ENCODE measurements at places on chromosomes 5 and 9. TPM values are rescaled to one million over a fixed set of nuclear protein-coding genes. Genes with fewer than 3 reads are reported as not detected.

Gene RFX3
- 11.3 TPM for total RNA-seq

Gene DNAH5
- 0.48 TPM for total RNA-seq

Gene SOHLH1
- not detected for total RNA-seq

Gene GLRA1
- not detected for total RNA-seq

Gene SH3TC2
- total RNA-seq: 5.8 TPM

Gene CCL27
- total RNA-seq: not detected

Gene PFN3
- not detected for total RNA-seq

Gene FBP2
- not detected for total RNA-seq

Gene PTPRD
- total RNA-seq: 29.1 TPM

Gene NDOR1
- 0.72 TPM for total RNA-seq

Gene ENHO
- not detected for total RNA-seq

Gene SPATA31D3
- 2.2 TPM for total RNA-seq

Gene FAM151B
- 11.1 TPM for total RNA-seq

Gene SEMA5A
- 24.8 TPM for total RNA-seq

Gene SHOC1
- total RNA-seq: 3.6 TPM

Gene KIF12
- not detected for total RNA-seq

Gene SPATA31C1
- total RNA-seq: 1.2 TPM

Gene EDIL3
- total RNA-seq: 170 TPM

Gene OTP
- 6.0 TPM for total RNA-seq

Gene JAKMIP2
- total RNA-seq: 1.2 TPM

Gene KLHL3
- total RNA-seq: 5.5 TPM

Gene MPDZ
- total RNA-seq: 61.2 TPM

Gene GTF2H2
- 54.7 TPM for total RNA-seq

Gene MOCS2
- total RNA-seq: 51.8 TPM

Gene LOX
- 303 TPM for total RNA-seq

Gene PCDHB3
- total RNA-seq: 0.72 TPM

Gene CATSPER3
- not detected for total RNA-seq

Gene C7
- total RNA-seq: 32.3 TPM

Gene ARSB
- total RNA-seq: 24.6 TPM

Gene BNC2
- total RNA-seq: 19.3 TPM

Gene WDR31
- total RNA-seq: 3.1 TPM

Gene DMAC1
- 15.9 TPM for total RNA-seq

Gene LRRC70
- 1.9 TPM for total RNA-seq

Gene FGF10
- total RNA-seq: 48.9 TPM

Gene HAND1
- 2.6 TPM for total RNA-seq

Gene TXNDC15
- total RNA-seq: 166 TPM

Gene PCDHA9
- 0.96 TPM for total RNA-seq

Gene RNF208
- not detected for total RNA-seq

Gene GPR151
- total RNA-seq: 1.2 TPM

Gene SPINK13
- not detected for total RNA-seq

Gene SPINK7
- not detected for total RNA-seq

Gene ADGRD2
- total RNA-seq: not detected

Gene RLN2
- total RNA-seq: 2.4 TPM

Gene CDKN2B
- 38.5 TPM for total RNA-seq

Gene C5orf46
- total RNA-seq: 60.7 TPM

Gene CD14
- total RNA-seq: 66.7 TPM

Gene RHOBTB3
- 226 TPM for total RNA-seq

Gene PLEKHG4B
- total RNA-seq: 3.1 TPM

Gene MARCOL
- total RNA-seq: 3.9 TPM

Gene NKD2
- 1.9 TPM for total RNA-seq

Gene NTRK2
- total RNA-seq: 7.7 TPM

All from umbilical cord (tissue), 2 donors.